ENCODE measurements at places on chromosomes 4 and X.

DNA sequence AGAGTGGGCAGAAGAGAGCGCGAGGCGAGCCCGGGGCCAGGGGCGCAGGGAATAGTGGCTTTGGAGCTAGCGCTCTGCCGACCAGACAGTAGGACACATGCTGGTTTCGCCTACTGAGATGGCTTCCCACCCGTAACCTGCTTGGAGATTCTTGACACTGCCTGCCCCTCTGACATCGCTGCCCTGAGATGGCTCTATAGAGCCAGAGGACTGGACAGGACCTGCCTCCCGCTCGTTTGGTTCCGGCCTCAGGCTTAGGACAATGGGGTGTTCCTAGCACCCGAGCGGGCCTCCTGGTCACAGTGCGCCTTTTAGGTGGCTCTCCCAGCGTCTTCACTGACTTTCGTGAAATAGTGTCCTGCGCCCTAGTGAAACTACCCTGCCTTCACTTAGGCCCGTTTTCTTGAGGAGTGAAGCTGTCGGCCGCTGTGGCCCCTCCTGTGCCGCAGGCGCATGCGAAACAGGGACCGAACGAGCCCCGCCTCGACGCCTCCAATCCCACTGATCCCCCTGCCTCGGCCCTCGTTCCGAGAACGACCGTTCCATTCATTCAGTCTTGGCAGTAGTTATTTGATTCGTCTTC lies 608 bp downstream of the TAF1 start:
- no peak for DNase-seq

- no peak for DNase-seq
Measured at GRCh38 chr4:119581190-119581873, 47.3 kb downstream of the PDE5A start.

DNA sequence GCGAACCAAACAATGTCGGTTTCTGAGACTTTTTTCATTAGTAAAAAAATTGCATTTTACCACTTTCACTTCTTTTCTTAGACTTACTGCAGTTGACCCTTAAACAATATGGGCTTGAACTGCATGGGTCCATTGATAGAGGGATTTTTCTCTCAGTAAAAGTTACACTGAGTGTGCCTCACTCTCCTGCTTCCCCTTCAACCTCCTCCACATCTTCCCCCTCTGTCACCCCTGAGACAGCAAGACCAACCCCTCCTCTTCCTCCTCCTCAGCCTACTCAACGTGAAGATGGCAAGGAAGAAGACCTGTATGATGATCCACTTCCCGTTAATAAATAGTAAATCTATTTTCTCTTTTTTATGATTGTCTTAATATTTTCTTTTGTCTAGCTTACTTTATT lies 43.4 kb downstream of the TEC start:
- DNase-seq: no peak

- DNase-seq: no peak
Measured at GRCh38 chrX:49162620-49163019, at the start of gene MAGIX. TSS of gene MAGIX (plus strand) at chrX:49162758. CDS start at chrX:49162890, 132 bp downstream.

DNA sequence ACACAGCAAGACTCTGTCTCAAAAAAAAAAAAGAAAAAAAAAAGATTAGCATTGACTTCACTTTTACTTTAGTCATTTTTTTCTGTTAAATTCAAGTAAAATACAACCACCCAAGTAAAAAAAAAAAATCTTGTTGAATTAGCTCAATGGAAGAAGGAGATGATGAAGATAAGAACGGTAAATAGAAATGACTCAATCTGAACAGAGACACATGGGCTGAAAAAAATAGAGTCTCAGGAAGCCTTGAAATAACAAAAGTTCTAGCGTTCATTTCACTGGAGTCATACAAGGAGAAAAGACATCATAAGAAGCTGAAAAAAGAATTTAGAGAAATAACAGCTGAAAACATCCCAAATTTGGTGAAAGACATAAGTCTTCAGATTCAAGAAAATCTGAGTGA lies 75.5 kb downstream of the CASP3 start:
- DNase-seq: no peak

DNA sequence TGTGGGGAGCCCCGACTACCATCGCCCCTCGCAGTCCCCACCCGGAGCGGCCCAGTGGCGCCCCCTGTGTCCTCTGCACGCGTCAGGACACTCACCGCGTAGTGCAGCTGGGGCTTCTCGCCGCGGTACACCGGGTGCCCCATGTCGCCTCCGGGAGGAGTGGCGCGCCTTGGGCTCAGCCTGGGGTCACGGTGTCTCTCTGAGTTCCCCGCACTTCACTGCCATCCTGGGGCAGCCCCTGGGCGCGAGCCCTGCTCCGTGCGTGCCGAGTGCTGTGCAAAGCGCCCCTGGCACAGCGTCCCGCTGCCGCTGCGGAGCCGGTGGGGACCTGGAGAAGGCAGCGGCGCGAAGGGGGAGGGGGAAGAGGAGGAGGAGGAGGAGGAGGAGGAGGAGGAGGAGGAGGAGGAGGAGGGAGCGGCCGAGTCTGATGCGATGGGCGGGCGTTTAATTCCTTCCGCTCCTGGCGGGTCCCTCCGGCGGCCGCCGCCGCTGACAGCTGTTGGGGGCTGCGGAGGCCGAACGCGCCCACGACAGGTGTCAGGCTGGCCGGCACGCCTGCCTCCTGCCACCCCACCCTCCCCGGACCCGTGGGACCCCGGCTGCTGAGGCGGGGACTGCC lies 134.3 kb downstream of the AMELX start:
- DNase-seq: no peak

DNA sequence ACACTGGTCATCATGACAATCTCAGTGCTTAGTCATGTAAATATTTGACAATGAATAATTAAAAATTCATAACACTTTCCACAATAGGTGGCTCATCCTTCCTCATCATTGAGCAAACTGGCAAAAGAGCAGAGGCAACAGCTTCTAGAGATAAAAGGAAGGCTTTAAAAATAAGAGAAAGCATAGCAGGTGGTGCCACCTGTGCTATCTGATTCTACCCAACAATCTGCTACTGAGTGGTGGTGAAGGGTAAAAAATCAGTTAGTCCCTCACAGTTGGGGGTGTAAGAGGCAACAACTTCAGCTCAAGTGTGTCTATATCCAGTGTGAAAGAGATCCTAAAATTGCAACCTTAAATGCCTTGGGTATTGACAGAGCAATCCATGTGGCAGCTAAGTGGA lies 280.1 kb upstream of the PPARGC1A start:
- DNase-seq: no peak

DNA sequence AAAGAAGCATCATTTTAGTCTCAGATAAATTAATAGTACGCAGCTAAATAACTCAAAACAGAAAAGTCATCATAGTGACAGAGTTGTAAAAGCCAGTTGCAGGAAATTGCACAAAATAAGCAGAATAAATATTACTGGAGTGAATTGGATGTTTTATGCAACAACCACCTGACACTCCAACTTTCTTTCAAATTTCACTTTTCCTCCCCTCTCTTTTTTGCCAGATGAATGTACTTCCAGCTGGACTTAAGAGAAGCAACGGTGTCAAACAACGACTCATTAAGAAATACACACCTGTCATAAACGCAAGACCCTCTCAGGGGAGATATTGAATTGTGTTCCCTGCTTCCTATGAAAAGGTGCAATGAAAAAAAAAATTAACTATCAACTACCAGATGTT lies 120.2 kb upstream of the HCCS start:
- DNase-seq: no peak

- DNase-seq: no peak
Measured at GRCh38 chrX:11540532-11541377, 125.0 kb downstream of the ARHGAP6 start.

GRCh38 chr4:2813446-2814405 lies 20.8 kb downstream of the SH3BP2 start:
- DNase-seq: no peak

DNA sequence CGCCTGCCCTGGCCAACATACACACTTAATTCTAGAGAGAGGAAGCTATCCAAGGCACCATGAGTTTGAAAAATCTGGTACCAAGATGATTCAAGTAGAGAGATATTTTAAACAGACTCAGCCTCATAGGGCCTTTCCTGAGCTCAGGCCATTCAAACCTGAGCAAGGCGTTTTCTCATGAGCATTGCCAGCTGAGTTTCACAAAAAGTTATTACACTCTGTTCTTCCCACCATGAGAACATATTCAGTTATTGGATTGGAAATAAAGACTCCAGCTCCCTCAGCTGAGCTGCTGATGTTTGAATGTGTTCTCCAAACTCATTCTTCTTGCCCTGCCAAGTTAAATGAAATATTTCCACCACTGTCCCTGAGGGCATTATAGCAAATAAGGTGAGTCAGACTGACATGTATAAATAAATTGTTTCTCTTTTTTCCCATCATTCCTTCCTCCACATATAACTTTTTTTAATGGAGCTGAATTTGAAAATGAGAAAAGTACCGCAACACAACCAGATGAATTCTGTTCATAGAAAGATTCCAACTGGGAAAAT lies 429.6 kb downstream of the RAB28 start:
- no peak for DNase-seq

DNA sequence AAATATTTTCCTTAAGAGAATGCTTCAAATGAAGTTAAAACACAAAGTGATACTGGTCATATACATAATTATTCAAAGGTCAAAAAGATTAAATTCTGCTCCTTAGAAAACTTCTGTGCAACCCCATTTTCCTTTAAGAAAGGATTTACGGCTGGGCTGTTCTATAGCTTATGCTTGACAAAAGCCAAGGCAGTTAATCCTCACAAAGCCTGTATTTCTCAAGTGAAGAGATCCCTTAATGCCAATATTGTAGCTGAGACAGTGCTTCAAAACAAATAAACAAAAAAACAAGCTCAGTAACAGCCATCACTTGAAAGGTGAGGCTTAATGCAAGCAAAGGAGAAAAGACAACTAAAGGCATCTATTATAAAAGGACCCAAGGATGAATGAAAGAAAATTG lies 42.5 kb downstream of the BTC start:
- DNase-seq: no peak

DNA sequence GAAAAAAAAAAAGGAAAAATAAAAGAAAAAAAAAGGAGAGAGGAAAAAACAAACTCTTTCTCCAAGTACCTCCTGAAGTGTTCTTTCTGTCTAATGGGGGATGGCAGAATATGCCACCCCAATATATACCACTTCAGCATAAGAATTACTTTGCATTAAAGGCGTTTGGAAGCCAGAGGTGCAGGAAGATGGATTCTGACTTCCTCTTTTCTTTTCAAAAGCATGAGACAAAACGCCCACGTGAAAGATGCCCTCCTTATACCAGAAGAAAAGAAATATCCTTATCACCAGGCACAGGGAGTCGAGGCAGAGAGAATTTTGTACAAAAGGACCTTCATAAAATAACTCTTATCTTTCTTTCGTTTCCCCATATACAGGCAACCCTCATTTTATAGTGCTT lies 40.9 kb downstream of the COX18 start:
- no peak for DNase-seq

DNA sequence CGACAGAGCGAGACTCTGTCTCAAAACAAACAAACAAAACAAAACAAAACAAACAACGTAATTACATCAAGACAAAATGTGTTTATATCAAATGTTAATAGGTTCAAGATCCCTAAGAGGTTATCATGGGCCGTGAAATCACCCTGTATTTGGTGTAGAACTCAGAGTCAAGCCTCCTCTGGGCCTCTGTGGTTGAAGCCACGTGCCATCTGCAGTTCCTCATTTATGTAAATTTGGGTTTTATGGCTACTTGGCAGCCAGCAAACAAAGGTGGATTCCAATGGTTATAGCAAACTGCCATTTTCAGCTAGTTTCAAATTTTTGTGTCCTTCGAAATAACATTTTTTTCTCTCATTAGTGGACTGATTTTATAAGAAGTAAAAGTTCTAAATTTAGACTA lies 16.4 kb downstream of the NSDHL start:
- no peak for DNase-seq

DNA sequence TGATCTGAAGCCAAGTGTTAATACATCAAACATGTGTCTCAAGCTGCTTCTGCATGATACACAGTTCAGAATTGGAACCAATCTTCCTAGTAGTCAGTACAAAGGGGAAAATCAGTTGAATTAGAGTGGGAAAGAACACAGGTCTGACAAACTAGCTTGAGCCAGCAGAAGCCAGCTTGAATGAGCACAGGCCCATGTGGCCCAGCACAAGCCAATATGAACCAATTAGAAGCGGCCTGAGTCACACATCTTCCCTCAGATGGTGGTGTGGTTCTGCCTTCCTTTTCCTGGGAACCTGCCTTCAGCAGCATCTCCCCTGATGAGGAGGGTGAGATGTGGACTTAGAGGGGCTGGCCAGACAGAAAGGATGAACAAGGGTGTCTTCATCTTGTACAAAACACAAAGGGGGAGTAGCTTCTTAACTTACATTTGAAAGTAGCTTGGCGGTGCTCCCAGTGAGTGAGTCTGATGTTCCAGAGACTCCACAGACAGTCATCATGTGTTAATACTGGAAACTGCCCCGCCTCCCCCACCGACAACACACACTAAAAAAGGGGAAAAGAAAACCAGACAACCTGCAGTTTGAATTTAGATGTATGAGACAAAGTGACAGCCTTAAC lies 72.0 kb downstream of the FRMPD4 start:
- peak; percentile 76 for DNase-seq

GRCh38 chrX:7108030-7108429 lies 39.5 kb upstream of the STS start:
- no peak for DNase-seq

DNA sequence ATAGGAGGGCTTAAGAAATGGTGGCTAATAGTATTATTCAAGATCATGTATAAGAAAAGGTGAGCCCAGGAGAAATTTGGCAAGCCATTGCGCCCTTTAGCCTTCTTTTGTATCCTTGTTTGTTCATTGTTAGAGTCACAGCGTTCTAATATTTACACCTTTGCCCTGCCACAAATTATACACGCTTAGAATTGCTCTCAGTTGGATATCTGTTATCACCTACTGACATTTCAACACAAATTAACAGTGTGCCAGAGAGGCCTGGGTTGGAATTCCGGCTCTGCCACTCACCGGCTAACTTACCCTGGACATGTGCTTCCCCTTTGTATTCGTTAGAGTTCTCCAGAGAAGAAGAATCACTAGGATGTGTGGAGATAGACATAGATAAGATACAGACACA lies 148.7 kb upstream of the KIT start:
- no peak for DNase-seq

DNA sequence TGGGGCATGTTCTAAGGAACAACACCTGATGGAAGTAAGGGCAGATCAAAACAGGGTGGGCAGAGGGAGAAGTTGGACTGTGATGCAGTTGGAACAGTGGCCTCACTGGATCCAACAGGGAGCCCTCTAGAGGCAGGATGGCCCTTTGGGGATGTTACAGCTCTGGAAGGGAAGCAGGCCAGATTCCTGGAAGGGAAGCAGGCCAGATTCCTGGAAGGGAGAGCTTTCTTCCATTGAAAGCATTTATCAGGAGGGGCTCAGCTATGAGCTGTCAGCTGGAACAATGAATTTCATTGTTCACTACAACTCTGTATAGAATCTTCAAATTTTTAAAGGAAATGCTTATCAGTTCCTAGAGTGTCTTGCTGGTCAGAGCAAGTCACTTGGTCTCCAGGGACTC lies 17.7 kb downstream of the IL15 start:
- no peak for DNase-seq

GRCh38 chr4:72525938-72526337 lies 43.1 kb downstream of the ADAMTS3 start:
- DNase-seq: no peak

GRCh38 chrX:40922307-40922706 lies 162.9 kb upstream of the USP9X start:
- peak; percentile 58 for DNase-seq

- no peak for DNase-seq
Measured at GRCh38 chr4:7843831-7844593, 95.6 kb downstream of the AFAP1 start.

GRCh38 chr4:10069075-10069642 lies 47.4 kb downstream of the WDR1 start:
- no peak for DNase-seq
